ENCODE measurements at places on chromosomes 2 and 18.
A peak's percentile ranks its signal among the peaks of the same experiment; 100 is the strongest.

DNA sequence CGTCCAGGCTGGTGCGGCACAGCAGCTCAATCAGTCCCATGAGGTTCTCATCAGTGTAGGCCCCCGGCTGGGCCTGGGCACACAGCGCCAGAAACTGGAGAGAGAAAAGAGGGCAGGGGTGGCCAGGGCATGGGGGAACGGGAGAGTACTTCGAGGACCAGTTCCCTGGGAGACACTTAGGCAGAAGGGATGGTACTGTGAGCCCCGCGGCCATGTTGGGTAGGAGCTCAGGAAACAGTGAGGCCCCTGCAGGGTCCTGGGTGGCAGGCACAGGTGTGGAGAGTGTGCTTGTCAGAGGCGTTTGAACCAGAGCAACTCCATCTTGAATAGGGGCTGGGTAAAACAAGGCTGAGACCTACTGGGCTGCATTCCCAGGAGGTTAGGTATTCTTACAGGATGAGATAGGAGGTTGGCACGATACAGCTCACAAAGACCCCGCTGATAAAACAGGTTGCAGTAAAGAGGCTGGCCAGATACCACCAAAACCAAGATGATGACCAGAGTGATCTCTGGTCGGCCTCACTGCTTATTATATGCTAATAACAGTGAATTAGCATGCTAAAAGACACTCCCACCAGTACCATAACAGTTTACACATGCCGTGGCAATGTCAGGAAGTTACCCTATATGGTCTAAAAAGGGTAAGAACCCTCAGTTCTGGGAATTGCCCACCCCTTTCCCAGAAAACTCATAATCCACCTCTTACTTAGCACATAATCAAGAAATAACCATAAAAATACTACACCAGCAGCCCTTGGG is 51.9 kb upstream of the SEMA4C start:
- no peak overlapping the region for H3K4me3 ChIP-seq
- no peaks in the 10 kb centered on the region for H3K36me3 ChIP-seq
- peaks cover 69% of the 10 kb centered on the region for H3K27me3 ChIP-seq
- H3K27ac ChIP-seq: no peak overlapping the region
- H3K4me1 ChIP-seq: no peaks in the 10 kb centered on the region

GRCh38 chr2:144509001-144509878 is 10.7 kb downstream of the ZEB2 start:
- H3K36me3 ChIP-seq: peaks cover 16% of the 10 kb centered on the region
- H3K27ac ChIP-seq: no peak overlapping the region
- H3K4me3 ChIP-seq: peak overlapping the region; percentile 18
- peaks cover 93% of the 10 kb centered on the region for H3K4me1 ChIP-seq

GRCh38 chr18:27600245-27600644 is 415.1 kb upstream of the CHST9 start:
- H3K4me3 ChIP-seq: no peak overlapping the region
- no peak for ATAC-seq
- no peaks in the 10 kb centered on the region for H3K4me1 ChIP-seq
- H3K27me3 ChIP-seq: no peaks in the 10 kb centered on the region
- H3K36me3 ChIP-seq: no peaks in the 10 kb centered on the region

- ATAC-seq: no peak
- H3K4me1 ChIP-seq: no peaks in the 10 kb centered on the region
- H3K4me3 ChIP-seq: no peak overlapping the region
- H3K36me3 ChIP-seq: no peaks in the 10 kb centered on the region
- peaks cover 40% of the 10 kb centered on the region for H3K27me3 ChIP-seq
Observed at GRCh38 chr2:238786792-238787490, 60.9 kb upstream of the TWIST2 start.

GRCh38 chr2:24682304-24682703 is 110.9 kb downstream of the PTRHD1 start:
- H3K4me3 ChIP-seq: no peak overlapping the region
- H3K27ac ChIP-seq: no peak overlapping the region
- H3K27me3 ChIP-seq: no peaks in the 10 kb centered on the region
- H3K36me3 ChIP-seq: peaks cover 46% of the 10 kb centered on the region

- no peaks in the 10 kb centered on the region for H3K36me3 ChIP-seq
- no peak overlapping the region for H3K4me3 ChIP-seq
- H3K4me1 ChIP-seq: no peaks in the 10 kb centered on the region
- ATAC-seq: no peak
- H3K27me3 ChIP-seq: no peaks in the 10 kb centered on the region
Observed at GRCh38 chr18:26532367-26533340, 15.7 kb downstream of the KCTD1 start.

DNA sequence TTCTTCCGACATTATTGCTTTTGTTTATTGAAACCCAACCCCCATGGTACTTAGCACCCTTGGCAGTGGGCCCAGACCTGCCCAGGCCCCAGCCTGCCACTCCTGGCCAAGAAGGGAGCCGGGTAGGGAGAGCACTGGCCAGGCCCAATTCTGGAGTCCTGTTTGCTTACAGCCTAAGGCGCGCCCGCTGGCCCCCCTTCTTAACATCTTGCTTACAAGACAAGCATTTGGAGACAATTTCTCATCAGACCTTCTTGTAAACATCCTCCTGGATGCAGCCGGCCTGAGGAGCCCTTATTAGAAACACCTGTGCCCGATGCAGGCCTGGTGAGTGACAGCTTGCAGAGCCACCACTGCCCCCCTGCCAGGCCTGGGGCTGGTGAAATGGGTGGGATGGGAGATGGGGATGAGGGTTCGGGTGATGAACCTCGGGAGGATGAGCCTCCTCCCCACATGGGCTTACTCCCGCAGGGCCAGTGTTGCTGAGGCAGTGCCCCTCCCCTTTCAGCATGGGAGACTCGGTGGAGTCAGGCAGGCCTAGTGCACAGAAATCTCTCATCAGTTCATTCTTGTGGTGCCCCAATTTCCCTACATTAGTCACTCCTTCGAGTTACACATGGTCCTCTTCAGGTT is 217.5 kb downstream of the CYP26B1 start:
- peaks cover 15% of the 10 kb centered on the region for H3K27me3 ChIP-seq
- no peaks in the 10 kb centered on the region for H3K4me1 ChIP-seq
- no peak overlapping the region for H3K4me3 ChIP-seq
- ATAC-seq: no peak

DNA sequence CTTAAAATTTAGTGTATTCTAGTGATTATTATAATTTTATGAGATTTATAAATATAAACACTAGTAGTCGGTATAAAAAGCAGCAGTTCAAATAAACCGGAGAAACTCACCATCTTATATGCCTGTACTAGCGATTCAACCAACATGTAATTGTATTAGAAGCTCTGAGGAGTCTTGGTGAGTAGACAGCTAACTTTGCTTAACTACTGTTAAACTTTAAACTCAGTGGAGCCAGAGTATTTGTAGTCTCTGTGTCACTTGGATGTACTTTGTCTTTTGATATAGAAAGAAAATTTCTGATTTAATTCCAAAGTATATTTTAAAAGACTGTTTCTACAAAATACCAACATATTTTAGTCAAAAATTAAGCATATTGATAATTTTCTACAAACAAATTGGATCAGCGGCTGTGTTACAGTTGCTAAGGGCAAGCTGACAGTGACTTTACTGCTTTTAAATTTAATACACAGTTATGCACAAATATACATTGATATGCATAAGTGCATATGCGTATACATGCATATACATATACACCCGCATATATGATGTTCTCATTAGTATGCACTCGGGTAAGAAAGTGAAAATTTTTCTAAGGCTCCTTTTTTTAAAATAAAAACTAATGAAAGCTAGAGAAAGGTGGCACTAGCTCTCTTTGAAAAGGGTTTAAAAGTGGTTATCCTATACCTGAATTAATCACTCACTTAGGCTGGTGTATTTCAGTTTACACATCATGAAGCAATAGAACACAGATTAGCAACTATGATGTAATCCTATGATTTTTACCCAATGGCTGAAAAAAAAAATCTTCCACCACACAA is 374.5 kb downstream of the NCKAP5 start:
- no peak overlapping the region for H3K4me3 ChIP-seq
- no peaks in the 10 kb centered on the region for H3K4me1 ChIP-seq
- H3K27me3 ChIP-seq: peaks cover 14% of the 10 kb centered on the region

DNA sequence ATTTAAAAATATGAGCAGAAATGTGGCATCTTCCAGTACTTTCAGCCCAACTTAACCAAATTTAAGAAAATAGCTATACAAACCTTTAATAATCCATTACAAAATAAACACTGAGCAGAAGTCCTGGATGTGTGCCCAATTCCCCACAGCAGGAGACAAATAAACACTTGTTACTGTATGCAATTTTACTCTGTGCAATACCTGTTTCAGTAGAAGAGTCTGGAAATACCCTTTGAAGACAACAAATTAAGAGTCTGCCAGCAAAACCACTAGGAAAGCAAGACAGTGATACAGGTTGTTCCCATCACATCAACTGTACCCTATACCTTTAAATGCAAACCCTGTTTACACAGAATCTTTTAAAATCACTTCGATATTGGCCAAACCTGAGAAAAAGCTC is 41.4 kb upstream of the RNU4ATAC start:
- H3K27me3 ChIP-seq: no peaks in the 10 kb centered on the region
- H3K27ac ChIP-seq: no peak overlapping the region
- peaks cover 34% of the 10 kb centered on the region for H3K4me1 ChIP-seq
- ATAC-seq: no peak
- no peak overlapping the region for H3K4me3 ChIP-seq
- peaks cover 24% of the 10 kb centered on the region for H3K36me3 ChIP-seq

DNA sequence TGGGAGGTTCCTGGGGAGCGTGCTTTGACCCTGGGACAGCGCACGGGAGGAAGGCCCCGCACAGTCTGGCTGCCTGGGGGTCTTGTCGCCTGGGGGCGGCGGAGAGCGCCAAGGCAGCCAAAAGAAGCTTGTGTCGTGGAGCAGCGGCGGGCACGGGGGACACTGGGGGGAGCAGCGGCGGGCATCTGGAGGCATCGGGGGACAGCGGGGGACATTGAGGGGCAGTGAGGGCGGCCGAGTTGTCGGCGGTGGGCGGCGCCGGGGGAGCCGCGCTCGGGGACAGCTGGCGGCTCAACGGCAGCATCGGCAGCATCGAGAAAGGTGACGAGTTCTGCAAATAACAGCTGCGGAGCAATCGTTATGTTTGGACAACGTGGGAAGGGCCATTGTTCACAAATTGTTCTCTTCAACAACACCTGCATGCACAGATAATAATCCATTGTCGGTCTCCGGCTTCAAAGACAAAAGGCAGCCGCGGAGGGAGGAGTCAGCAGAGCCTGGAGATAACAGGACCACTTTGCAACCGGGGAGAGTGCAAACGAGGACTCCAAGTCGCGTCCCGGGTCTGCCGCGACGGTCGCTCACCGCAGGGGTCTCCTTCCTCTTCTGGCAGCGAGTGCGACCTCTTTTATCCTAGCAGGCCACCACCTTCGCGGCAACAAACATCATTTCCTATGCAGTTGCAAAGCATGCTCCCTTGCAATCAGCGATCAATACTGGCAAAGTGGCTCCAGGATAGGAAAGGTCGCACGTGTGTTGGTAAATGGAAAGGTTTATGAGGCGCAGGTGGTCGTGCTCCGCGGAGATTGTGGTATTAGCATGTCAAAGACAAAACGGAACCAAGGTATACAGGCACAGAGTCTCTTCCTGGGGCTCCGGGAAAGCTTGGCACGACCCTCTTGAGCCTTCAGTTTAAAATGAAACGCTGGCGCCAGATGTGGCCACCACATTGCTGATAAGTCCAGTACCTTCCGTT is 132.3 kb upstream of the DLX2 start:
- peak overlapping the region; percentile 68 for H3K4me3 ChIP-seq
- H3K4me1 ChIP-seq: peaks cover 19% of the 10 kb centered on the region
- H3K27ac ChIP-seq: no peak overlapping the region
- H3K27me3 ChIP-seq: peaks cover 55% of the 10 kb centered on the region

GRCh38 chr2:223797037-223797436 is 40.3 kb downstream of the AP1S3 start:
- H3K27me3 ChIP-seq: no peaks in the 10 kb centered on the region
- no peak for ATAC-seq
- H3K4me3 ChIP-seq: no peak overlapping the region
- H3K36me3 ChIP-seq: peaks cover 41% of the 10 kb centered on the region

- no peak for ATAC-seq
- no peak overlapping the region for H3K4me3 ChIP-seq
- peaks cover 10% of the 10 kb centered on the region for H3K4me1 ChIP-seq
- peaks cover 41% of the 10 kb centered on the region for H3K27me3 ChIP-seq
Observed at GRCh38 chr18:59822612-59823550, 76.9 kb upstream of the PMAIP1 start.

- H3K4me1 ChIP-seq: no peaks in the 10 kb centered on the region
- no peaks in the 10 kb centered on the region for H3K36me3 ChIP-seq
- ATAC-seq: no peak
- H3K4me3 ChIP-seq: no peak overlapping the region
- H3K27me3 ChIP-seq: no peaks in the 10 kb centered on the region
Observed at GRCh38 chr2:13481201-13481600, 764.5 kb downstream of the TRIB2 start.

DNA sequence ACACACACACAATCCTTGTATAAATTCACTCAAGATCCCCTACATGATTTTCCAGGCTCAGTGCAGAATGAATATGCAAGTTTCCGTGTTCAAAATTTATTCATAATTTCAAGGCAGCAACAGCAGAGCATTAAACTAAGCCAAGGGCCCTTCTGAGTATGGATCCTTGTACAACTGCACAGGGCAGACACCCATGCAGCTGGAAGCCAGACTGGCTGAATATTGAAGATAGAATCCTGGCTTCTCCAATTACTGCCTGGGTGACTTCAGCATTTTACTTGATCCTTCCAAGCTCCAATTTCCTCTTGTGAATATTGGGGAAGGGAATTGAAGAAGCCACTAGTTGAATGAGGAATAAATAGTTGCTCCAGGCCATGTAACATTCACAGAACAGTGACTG is 267.9 kb upstream of the REG3G start:
- H3K4me3 ChIP-seq: no peak overlapping the region
- H3K27ac ChIP-seq: no peak overlapping the region
- no peaks in the 10 kb centered on the region for H3K36me3 ChIP-seq
- no peak for ATAC-seq
- H3K27me3 ChIP-seq: no peaks in the 10 kb centered on the region
- no peaks in the 10 kb centered on the region for H3K4me1 ChIP-seq

GRCh38 chr2:45726188-45726587 is 74.7 kb downstream of the PRKCE start:
- H3K4me3 ChIP-seq: no peak overlapping the region

- no peaks in the 10 kb centered on the region for H3K36me3 ChIP-seq
- H3K4me3 ChIP-seq: no peak overlapping the region
- no peaks in the 10 kb centered on the region for H3K4me1 ChIP-seq
- no peaks in the 10 kb centered on the region for H3K27me3 ChIP-seq
- no peak overlapping the region for H3K27ac ChIP-seq
Observed at GRCh38 chr2:158489366-158490112, 32.8 kb downstream of the PKP4 start.

- H3K27me3 ChIP-seq: no peaks in the 10 kb centered on the region
- peaks cover 89% of the 10 kb centered on the region for H3K36me3 ChIP-seq
- no peak for ATAC-seq
- no peak overlapping the region for H3K4me3 ChIP-seq
- H3K4me1 ChIP-seq: no peaks in the 10 kb centered on the region
Observed at GRCh38 chr2:231093933-231094332, 30.9 kb downstream of the HTR2B start.

GRCh38 chr2:239473211-239473805 is 72.5 kb upstream of the HDAC4 start:
- ATAC-seq: no peak
- no peaks in the 10 kb centered on the region for H3K36me3 ChIP-seq
- H3K4me1 ChIP-seq: no peaks in the 10 kb centered on the region
- H3K27ac ChIP-seq: no peak overlapping the region
- H3K4me3 ChIP-seq: no peak overlapping the region

Measured in stimulated activated memory B cell treated with anti-CD40 and anti-IgM and Interleukin-4, amounts not matched to agents 10 μg/mL and 1 μg/mL and 100 μg/mL, for 72 hours (primary cell).